ENCODE measurements at places on chromosomes 6 and 20. TPM values are rescaled to one million over a fixed set of nuclear protein-coding genes. Genes with fewer than 3 reads are reported as not detected.
A peak's percentile ranks its signal among the peaks of the same experiment; 100 is the strongest.

DNA sequence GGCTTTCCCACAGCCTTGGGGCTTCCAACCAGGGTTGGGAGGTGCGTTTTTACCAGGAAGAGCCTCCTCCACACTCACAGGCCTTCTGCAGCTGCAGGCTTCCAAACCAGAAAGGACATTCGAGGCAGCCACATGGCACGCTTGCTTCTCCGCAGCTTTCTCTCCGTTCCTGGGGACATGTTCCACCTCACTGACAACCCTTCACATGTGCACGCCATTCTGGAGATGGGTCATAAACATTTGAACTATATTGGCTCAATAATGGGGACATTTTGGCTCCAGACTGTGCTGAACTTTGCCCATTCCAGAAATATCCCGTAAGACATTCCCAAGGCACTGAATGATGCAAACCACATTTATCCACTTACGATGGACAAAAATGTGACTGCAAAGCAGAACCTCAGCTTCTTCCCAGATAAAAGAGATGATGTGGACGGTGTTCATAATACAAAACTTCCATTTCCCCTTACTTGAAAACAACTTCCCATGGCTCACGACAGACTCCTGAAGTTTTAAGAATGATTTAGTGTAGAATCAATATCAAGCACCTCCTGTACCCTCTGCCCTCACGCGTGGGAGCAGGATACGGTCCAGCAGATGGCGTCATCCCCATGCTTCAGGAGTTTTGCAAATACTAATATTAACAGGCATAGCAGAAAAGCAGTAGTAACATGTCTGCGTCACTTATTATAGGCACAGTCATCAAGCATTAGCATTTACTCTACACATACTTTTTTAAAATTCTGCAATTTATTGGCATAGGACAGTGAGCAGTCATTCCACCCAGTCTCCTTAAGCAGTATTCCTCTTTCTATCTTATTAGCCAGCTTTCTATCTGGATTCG, 25.4 kb upstream of the FOXF2 start:
- no peaks in the 10 kb centered on the region for H3K36me3 ChIP-seq
- H3K27ac ChIP-seq: no peak overlapping the region
- peaks cover 47% of the 10 kb centered on the region for H3K27me3 ChIP-seq
- no peak overlapping the region for H3K4me3 ChIP-seq
- DNase-seq: no peak
- peaks cover 2% of the 10 kb centered on the region for H3K4me1 ChIP-seq

- peaks cover 28% of the 10 kb centered on the region for H3K4me1 ChIP-seq
- H3K4me3 ChIP-seq: no peak overlapping the region
- no peak for DNase-seq
- no peak overlapping the region for H3K27ac ChIP-seq
- peaks cover 4% of the 10 kb centered on the region for H3K36me3 ChIP-seq
Observed at GRCh38 chr6:148814082-148814790, 67.4 kb downstream of the UST start.

- peak; percentile 77 for DNase-seq
- H3K36me3 ChIP-seq: peaks cover 3% of the 10 kb centered on the region
- H3K4me1 ChIP-seq: peaks cover 21% of the 10 kb centered on the region
- no peaks in the 10 kb centered on the region for H3K27me3 ChIP-seq
- H3K27ac ChIP-seq: no peak overlapping the region
Observed at GRCh38 chr6:68194846-68195478, 440.1 kb upstream of the ADGRB3 start.

GRCh38 chr20:24701027-24701426, 231.6 kb downstream of the SYNDIG1 start:
- peaks cover 12% of the 10 kb centered on the region for H3K27me3 ChIP-seq
- H3K4me1 ChIP-seq: no peaks in the 10 kb centered on the region
- peak; percentile 74 for DNase-seq
- no peaks in the 10 kb centered on the region for H3K36me3 ChIP-seq

DNA sequence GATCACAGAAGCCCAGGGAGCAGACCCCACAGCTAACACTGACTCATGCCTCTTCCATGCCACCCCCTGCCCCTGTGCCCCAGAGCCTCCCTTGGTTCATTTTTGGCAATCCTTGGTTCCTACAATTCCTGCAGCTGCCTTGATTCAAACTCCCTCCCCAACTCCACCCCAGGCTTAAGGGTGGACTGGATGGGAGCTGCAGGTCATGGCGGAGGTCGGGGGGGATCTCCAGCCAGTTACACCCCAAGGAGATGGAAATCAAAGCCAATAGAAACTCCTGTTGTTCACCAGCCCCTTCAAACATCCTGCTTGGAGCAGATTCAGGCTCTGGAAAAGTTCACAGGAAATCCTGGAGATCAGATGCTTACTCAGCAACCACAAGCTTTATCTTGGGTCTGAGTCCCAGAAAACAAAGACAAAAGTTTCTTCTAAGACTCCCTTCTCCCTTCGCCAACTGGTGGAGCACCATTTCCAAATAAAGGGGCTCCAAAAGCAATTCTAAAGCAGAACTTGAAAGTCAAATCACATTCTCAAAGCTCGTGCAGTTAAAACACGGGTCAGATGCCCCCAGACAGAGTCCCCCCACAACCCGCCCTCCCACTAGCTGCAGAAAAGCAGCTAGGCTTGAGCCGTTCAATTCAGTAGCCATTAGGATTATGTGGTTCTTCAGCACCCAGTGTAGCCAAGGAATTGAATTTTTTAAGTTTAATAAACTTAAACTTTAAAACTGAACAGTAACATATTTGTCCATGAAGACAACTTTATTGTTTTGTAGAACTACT, 149.5 kb downstream of the ANKRD60 start:
- no peak overlapping the region for H3K27ac ChIP-seq
- peaks cover 16% of the 10 kb centered on the region for H3K4me1 ChIP-seq
- no peak overlapping the region for H3K4me3 ChIP-seq
- H3K36me3 ChIP-seq: no peaks in the 10 kb centered on the region

DNA sequence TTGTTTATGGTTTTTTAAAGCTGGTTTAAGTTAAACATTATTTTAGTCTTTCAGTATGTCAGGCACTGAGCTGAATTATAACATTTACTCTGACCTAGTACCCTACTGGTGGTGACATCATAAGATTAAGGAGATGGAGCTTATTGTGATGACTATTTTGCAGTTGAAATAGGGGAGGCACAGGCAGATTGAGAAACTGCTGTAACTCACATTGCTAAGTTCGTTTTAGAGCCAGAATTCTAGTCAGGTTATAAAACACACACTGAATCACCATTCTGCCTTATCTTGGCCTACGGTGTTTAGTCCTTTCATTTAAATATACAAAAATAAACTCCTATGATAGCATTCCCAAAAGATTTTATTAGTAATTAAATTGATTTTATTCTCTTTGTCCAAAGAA, 584.1 kb downstream of the TFAP2A start:
- H3K27me3 ChIP-seq: no peaks in the 10 kb centered on the region
- H3K4me3 ChIP-seq: no peak overlapping the region
- DNase-seq: no peak

GRCh38 chr6:154247119-154247861, 109.3 kb downstream of the IPCEF1 start:
- peak overlapping the region; percentile 16 for H3K27ac ChIP-seq
- H3K4me3 ChIP-seq: peak overlapping the region; percentile 49
- peaks cover 5% of the 10 kb centered on the region for H3K27me3 ChIP-seq
- no peak for DNase-seq
- no peaks in the 10 kb centered on the region for H3K36me3 ChIP-seq
- peaks cover 21% of the 10 kb centered on the region for H3K4me1 ChIP-seq

Gene PNPLA1
- not detected for total RNA-seq

Measured in osteocyte (in vitro differentiated cells).